ENCODE measurements at places on chromosomes 6 and 20. TPM values are rescaled to one million over a fixed set of nuclear protein-coding genes. Genes with fewer than 3 reads are reported as not detected.

DNA sequence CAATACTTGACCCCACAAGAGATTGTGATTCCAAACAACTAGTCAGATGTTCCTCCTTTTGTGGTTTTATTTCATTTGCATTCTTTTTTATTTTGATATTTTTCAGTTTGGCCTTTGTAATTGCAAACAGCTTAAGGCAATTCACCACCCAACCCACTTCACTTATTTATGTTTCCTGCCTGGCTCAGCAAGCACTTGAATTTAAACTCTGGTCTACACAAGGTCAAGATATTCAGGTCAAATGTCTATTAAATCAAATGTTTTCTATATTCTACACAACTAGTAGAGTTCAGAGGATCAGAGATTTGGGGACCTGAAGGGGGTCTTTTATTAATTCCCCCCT lies 100.1 kb downstream of the SGK1 start:
- no peak overlapping the region for H3K27ac ChIP-seq
- DNase-seq = no peak
- no peak overlapping the region for H3K4me3 ChIP-seq
- H3K27me3 ChIP-seq = no peaks in the 10 kb centered on the region

DNA sequence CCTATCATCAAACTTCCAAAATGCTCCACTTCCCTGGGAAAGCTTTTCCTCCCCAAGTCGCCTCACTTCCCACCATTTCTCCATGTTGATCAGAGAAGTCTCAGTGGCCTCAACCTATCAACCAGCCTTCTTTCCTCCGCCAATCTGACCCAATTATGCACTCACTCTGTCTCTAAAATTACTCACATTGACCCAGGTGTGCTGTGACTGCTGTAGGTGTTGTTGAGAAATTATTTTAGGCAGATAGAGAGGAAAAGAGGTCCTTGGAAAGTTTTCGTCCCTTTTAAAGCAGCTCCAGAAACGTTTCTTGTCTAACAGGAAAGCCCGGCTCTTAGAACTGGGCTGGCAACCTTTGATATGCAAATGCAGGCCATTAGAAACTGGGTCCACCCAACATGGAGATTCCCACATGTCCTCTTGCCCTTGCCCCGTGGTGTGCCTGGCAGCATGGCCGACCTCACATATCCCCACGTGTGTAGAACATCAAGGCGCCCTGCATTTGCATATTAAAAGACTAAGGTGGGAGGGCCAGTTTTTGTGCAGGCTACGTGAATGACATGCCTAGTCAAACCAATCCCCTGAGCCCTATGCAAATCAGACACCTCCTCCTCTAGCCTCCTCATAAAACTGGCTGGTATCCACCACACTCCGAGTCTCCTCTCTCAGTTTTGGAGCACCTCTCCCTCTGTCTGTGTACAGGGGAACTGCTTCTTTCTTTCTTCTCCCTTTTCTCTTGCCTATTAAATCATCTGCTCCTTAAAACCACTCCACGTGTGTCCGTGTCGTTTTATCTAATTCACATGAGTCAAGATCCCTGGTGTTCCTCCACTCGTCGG lies 12.9 kb downstream of the IPCEF1 start:
- H3K27ac ChIP-seq = no peak overlapping the region
- no peak overlapping the region for H3K4me3 ChIP-seq
- H3K27me3 ChIP-seq = no peaks in the 10 kb centered on the region
- no peak for DNase-seq
- no peaks in the 10 kb centered on the region for H3K4me1 ChIP-seq
- H3K36me3 ChIP-seq = no peaks in the 10 kb centered on the region

- DNase-seq = no peak
- H3K4me1 ChIP-seq = peaks cover 38% of the 10 kb centered on the region
- H3K27me3 ChIP-seq = no peaks in the 10 kb centered on the region
- no peak overlapping the region for H3K27ac ChIP-seq
- no peak overlapping the region for H3K4me3 ChIP-seq
- H3K36me3 ChIP-seq = no peaks in the 10 kb centered on the region
These were observed 6.7 kb downstream of the BCLAF1 start for GRCh38 chr6:136282906-136283305.

- peak; percentile 20 for DNase-seq
- no peaks in the 10 kb centered on the region for H3K27me3 ChIP-seq
- peak overlapping the region; percentile 85 for H3K27ac ChIP-seq
- no peaks in the 10 kb centered on the region for H3K4me1 ChIP-seq
- peak overlapping the region; percentile 53 for H3K4me3 ChIP-seq
- H3K36me3 ChIP-seq = no peaks in the 10 kb centered on the region
These were observed 756 bp downstream of the MOXD1 start for GRCh38 chr6:132400555-132400882.

DNA sequence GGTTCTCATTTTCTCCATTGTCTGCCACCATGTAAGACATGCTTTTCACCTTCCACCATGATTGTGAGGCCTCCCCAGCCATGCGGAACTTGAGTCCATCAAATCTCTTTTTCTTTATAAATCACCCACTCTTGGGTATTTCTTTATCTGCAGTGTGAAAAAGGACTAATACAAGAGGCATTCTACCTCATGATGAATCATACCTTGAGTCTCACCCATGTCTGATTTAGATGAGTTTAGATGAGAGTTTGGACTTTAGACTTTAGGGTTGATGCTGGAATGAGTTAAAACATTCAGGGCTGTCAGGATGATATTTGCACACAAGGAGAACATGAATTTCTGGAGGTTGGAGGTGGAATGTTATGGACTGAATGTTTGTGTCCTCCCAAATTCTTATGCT lies 545.6 kb downstream of the C6orf118 start:
- no peak overlapping the region for H3K4me3 ChIP-seq
- no peaks in the 10 kb centered on the region for H3K36me3 ChIP-seq
- no peaks in the 10 kb centered on the region for H3K4me1 ChIP-seq
- H3K27ac ChIP-seq = no peak overlapping the region

DNA sequence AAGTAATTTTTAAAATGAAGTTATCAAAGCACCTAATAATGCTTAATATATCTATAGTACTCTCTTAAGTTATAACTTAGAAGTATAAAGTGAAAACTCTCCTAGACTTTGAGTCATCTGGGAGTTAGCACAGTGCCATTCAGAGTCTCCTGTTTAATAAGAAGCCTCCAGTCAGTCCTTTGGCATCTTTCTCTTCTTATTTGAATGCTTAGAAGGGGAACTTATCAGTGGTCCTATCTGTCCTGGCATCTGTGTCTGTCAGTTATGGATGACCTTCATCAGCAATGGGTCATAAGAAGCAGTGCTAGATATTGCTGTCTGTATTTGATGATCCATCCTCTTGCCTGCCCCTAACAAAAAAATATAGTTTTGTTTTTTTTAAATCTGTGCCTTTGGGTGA lies 15.2 kb downstream of the TMEM200A start:
- no peaks in the 10 kb centered on the region for H3K27me3 ChIP-seq
- DNase-seq = no peak
- H3K4me3 ChIP-seq = no peak overlapping the region
- H3K27ac ChIP-seq = no peak overlapping the region
- H3K4me1 ChIP-seq = no peaks in the 10 kb centered on the region

DNA sequence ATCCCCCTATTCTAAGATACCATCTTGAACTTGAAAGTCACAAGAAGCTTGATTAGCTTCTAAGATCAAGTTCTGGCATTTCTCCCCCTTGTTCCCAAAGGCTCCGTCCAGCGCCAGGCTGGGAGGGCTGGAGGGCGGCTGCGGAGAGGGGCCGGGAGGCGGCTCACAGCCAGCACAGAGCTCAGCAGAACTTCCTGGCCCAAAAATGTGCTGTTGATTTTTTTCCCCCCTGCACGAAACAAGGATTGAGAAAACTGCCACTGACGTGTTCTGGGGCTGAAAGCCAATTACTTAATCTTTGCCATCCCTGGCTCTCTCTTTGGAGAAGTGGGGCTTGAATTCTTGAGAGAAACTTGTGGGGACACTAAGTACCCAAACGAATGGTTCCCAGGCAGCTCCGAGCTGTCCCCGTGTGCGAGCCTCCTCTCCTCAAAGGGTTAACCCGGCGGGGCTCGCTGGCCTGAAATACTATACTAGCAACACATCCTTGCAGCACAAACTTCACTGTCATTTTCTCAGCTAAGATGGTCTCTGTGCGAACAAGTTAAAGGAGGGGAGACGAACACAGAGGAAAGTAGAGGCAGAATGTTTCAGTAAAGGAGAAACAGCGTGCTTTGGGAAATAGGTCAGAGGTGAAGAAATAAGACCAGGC lies 452 bp downstream of the TRAF3IP2 start:
- H3K27ac ChIP-seq = peak overlapping the region; percentile 97
- no peaks in the 10 kb centered on the region for H3K36me3 ChIP-seq
- peaks cover 9% of the 10 kb centered on the region for H3K4me1 ChIP-seq
- no peaks in the 10 kb centered on the region for H3K27me3 ChIP-seq
- peak; percentile 89 for DNase-seq

DNA sequence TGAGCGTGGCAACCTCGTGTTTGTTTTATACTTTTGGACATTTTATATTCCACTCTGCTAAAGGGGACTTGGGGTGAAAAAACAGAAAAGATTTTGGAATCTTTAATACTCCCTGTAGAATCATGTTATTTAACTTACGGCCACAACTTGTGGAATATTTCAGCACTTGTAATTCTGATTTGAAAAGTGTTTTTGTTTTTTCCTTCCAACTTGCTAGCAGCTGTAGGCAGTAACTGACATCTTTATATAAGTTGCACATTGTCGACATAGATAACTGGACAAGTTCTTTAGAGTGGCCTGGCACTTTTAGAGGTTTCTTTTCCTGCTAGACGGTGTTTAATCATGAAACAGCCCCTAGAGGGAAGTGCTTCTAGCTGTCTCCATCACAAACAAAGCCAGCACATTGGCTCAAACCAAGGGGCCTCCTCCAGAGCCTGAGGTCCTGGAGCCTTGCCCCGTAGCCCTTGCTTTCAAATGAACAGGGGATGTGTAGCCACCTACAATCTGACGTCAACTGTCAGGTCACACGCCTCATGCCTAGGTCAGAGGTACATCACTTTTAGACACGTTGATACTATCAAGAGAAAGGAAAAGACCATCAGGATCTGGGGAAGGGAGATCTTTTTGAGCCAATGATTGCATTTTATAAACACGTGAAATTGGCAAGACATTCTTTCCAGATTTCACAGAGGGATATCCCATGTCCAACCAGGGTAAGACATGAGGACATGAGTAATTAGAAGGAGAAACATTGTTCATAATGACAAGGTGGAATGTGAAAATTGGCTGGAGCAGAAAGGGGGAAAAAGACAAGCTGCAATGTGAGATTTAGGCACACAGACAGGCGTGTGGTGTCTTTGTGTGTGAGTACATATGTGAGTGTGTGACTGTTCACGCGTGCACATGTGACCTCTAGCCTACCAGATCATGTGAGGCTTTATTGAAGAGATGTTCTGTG lies 92.1 kb downstream of the TXNDC5 start:
- H3K27me3 ChIP-seq = no peaks in the 10 kb centered on the region
- DNase-seq = peak; percentile 27
- no peaks in the 10 kb centered on the region for H3K36me3 ChIP-seq
- no peaks in the 10 kb centered on the region for H3K4me1 ChIP-seq
- no peak overlapping the region for H3K27ac ChIP-seq

GRCh38 chr6:133637874-133638273 lies 251.0 kb upstream of the TCF21 start:
- DNase-seq = peak; percentile 28
- peaks cover 3% of the 10 kb centered on the region for H3K4me1 ChIP-seq
- no peaks in the 10 kb centered on the region for H3K36me3 ChIP-seq
- H3K27ac ChIP-seq = peak overlapping the region; percentile 68

DNA sequence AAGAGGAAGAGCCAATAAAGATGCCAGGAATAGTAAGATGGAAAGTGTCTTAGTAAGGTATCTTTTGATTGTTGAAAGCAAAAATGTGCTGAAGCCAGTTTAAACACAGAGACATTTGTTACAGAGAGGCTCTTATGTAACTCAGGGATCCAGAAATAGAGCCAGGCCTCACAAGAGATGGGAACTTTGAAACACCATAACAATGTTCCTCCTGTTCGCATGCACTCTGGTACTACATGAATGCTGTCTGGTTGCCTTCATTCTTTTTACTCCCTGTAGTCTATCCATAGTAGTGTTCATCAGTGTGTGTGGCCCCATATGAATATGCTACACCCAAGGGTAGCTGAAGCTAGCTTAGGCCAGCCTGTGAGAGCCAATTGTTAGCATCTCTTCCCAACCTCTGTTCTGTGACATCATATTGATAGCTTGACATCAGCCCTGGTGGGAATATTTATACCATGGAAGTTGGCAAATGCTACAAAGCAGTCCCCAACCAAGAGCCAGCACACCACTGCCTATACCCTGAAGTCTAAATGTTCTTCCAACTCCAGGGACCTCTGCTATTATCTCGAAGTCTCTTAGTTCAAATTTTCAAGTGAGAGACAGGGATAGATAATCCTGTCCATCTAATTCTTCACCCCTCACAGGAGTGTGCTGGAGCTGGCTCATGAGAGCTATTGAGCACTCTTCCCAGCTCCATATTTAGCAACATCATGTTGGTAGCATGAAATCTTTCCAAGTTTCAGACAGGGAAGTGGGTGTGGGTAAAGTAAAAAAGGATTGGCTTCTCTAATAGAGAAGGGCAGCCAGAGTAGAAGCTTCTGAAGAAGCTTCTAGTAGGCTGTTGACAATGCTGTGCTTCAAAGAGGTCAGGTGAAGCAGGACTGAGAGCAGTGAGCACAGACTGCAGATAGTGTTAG lies 7.0 kb downstream of the NDUFAF5 start:
- no peak overlapping the region for H3K27ac ChIP-seq
- no peak overlapping the region for H3K4me3 ChIP-seq
- no peaks in the 10 kb centered on the region for H3K27me3 ChIP-seq

GRCh38 chr20:25346349-25346748 lies 44.3 kb downstream of the ABHD12 start:
- no peaks in the 10 kb centered on the region for H3K36me3 ChIP-seq
- H3K4me3 ChIP-seq = no peak overlapping the region
- no peak overlapping the region for H3K27ac ChIP-seq
- no peak for DNase-seq
- H3K4me1 ChIP-seq = no peaks in the 10 kb centered on the region

- DNase-seq = no peak
- no peaks in the 10 kb centered on the region for H3K27me3 ChIP-seq
- H3K36me3 ChIP-seq = no peaks in the 10 kb centered on the region
- no peaks in the 10 kb centered on the region for H3K4me1 ChIP-seq
- H3K4me3 ChIP-seq = no peak overlapping the region
These were observed 257.4 kb downstream of the MAFB start for GRCh38 chr20:40431611-40432010.

- H3K27me3 ChIP-seq = no peaks in the 10 kb centered on the region
- H3K27ac ChIP-seq = no peak overlapping the region
- no peak overlapping the region for H3K4me3 ChIP-seq
- H3K36me3 ChIP-seq = no peaks in the 10 kb centered on the region
- H3K4me1 ChIP-seq = no peaks in the 10 kb centered on the region
These were observed 636.0 kb downstream of the BCKDHB start for GRCh38 chr6:80742481-80742880.

The OPN5 gene
- not detected for total RNA-seq

The PTPRK gene
- 46.2 TPM for total RNA-seq

The APCDD1L gene
- total RNA-seq = 0.59 TPM

The RNF8 gene
- 42.6 TPM for total RNA-seq

The RIMS1 gene
- total RNA-seq = 0.88 TPM

The SPATS1 gene
- total RNA-seq = 0.62 TPM
